ENCODE measurements at places on chromosomes 4 and X. TPM values are rescaled to one million over a fixed set of nuclear protein-coding genes. Genes with fewer than 3 reads are reported as not detected.
A peak's percentile ranks its signal among the peaks of the same experiment; 100 is the strongest.

The VCX3A gene
- total RNA-seq, result 0.27 TPM

The MUC7 gene
- not detected for total RNA-seq

The NCAPG gene
- 71.6 TPM for total RNA-seq

DNA sequence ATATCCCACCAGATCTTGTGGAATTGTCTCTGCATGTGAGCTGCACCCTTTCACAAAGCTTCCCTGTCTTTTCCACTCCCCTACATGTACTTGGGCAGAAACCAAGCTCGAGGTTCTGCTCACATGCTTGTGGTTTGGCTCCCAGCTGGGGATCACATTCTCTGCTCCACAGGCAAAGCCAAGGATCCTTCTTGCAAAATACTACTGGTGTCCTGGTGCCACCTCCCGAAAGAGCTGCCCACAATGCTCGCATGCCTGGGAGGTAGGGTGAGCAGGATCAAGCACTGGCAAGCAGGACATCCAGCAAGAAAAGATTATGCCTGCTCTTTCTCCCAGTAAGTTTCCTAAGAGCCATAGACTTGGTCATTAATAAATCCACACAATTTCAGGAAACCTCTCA lies 45.1 kb upstream of the PPARGC1A start:
- peak; percentile 94 for DNase-seq

DNA sequence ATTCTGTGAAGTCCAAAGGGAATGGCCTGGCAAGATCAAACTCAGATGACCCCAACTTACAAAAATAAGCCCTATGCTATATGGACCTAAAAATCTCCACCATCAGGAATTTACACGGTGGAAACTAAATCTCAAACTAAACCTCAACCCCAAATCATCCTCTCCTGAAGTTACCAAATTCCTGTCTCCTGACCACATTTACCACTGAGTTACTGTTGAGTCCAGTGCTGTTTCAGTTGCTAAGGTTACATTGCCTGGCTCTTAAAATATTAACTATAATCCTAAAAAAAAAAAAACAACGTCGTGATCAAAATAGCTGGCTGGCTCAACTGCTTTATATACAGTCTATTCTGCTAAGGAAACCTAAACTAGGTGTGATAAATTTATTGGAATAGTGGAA lies 315.2 kb upstream of the SLIT2 start:
- peak; percentile 23 for DNase-seq

DNA sequence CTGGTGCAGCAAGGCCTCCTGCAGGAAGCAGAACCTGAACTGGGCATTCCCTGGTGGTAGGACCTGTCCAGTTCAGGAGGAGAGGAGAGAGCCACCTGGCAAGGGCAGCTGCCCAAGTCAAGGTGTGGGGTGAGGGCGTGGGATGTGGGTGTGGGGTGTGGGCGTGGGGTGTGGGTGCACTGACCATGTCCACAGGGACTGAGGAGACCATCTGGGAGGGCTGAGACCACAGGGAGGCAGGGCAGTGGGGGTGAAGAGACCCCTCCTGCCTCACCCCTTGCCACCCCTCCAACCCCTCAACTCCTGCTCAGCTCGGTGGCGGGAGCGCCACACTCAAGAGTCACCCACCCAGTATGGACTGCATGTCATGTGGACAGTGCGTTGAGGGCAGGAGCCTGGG lies 117.9 kb downstream of the CPZ start:
- DNase-seq, result no peak

All from HT1080 (cell line).